GM03348 (cell line): ENCODE measurements at places on chromosomes 2 and 18.

DNA sequence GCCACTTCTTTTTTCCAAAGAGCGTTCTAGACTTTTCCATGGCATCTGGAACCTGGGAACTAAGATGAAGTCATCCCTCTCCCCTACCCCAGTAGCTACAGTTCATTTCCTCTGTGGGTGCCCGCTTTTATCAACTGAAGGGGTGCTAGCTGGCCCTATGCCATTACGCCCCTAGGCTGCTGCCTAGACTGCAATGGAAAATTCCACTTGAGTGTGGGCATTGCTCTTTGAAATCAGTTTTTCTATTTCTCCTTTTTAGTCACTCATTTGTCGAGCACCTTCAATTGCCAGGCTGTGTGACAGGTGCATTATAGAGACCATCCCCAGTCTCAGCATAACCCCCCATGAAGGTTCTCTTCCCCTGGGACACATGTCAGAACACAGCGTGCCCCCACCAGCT is 7.3 kb downstream of the TEX51 start:
- no peak for DNase-seq

GRCh38 chr2:238157506-238158017 is 1.2 kb upstream of the ERFE start:
- no peak for DNase-seq

GRCh38 chr2:36702781-36703180 is 6.3 kb downstream of the VIT start:
- DNase-seq: no peak

DNA sequence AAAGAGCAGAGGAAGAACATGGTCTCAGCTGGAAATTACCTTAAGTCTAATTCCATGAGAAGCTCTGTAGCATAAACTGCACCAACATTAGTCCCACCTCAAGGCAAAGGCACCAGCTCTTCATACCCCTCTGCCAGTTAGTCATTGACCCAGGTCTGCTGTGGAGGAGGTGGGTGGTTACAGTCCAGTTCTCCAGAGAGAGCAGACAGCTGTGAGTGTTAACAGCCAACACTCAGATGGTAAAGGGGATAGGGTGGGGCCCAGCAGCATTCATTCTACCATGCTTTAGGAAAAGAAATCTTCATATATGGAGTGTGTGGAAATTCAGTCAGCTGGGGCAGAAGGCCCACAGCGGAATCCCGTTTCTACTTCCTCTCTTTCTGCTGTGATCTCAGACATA is 159.7 kb upstream of the FBXO11 start:
- DNase-seq: no peak

DNA sequence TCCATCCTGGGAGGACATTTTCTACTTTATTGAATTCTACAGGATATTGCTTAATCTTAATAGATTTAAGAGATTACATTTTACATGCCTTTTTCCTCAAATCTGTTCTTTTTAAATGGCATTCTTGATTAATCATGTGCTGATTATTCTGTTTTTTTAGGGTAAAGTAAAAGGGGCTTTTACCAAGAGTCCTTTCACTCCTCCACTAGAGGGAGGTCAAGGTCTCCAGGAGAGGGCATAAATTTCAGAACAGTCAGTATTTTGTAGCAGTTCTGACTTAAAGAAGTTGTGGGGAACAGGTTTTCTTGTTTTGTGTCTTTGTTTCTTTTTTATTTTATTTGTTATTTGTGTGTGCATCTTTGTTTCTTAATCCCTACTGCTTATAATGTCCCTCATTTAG is 25.4 kb downstream of the WDR75 start:
- peak; percentile 33 for DNase-seq

GRCh38 chr2:60699617-60700016 is 56.5 kb upstream of the PAPOLG start:
- no peak for DNase-seq

DNA sequence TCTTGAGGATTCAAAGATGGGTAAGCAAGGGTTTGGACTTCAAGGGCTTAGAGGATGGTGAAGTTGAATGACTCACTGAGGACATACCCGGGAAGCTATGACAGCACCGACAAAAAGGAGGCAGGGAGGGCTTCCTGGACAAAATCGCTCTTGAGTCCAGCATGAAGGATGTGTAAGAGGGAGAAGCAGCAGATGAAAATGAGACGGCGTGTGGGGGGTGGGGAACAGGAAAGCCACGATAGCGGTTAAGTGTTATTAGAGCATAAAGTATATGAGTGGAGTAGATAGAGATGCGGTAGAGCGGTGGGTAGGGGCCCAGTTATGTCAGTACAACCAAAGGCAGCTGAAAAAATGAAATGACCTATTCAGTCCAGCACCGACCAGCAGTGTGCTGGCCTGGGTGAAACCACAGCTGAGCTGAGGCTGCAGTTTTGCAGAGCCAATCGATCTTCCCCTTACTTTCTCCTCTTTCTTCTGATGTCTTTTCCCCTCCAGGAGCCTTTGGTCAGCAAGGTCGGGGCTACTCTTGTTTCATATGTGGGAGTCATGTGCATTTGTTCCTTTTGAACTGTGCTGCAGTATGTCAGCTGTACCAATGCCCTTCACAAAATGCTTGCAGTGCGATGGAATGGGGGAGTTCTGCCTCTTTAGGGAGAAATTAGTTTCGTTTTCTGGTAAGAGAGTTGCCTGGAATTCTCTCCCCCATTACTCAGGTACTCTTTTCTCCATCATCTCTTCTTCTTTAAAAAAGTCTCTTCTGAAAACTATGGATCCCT is 2.0 kb upstream of the THUMPD2 start:
- DNase-seq: no peak

- no peak for DNase-seq
Observed at GRCh38 chr2:51990684-51991083, 958.8 kb upstream of the NRXN1 start.

DNA sequence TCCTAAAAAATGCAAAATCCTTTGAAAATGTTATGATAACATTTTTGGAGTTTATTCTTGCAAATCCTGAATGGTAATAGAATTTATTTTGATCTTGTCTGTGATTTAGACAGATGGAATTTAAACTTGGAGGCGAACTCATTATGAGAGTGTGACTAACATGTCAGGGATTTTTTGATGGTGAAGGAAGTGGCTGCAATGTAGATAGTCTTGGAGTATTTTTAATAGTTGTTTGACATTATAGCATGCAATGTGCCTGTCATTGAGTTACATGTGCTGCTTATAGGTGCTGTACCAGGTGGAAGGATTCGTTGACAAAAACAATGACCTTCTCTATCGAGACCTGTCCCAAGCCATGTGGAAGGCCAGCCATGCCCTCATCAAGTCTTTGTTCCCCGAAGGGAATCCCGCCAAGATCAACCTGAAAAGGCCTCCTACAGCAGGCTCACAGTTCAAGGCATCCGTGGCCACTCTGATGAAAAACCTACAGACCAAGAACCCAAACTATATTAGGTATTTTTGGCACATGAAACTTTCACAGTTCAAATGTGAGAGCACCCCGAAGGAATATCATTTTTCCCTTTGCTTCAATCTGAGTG is 141.8 kb downstream of the MYO1B start:
- peak; percentile 74 for DNase-seq

DNA sequence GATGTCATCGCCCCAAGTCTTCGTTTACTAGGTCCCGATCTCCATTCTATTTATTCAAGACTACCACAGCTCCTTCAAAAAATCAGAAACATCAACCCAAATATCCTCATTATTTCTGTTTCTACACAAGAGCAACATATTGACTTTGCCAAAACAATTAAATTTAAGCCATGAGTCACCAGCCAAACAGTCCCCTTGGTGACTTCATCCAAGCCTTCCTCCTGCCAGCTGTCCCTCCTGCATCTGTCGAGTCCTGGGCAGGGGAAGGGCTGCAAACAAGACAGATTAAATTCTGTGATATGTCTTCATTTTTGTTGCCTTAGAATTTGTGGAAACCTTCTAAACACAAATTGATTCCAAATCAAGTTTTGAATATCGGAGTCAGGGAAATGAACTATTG is 110.3 kb downstream of the SP3 start:
- DNase-seq: peak; percentile 61

- peak; percentile 68 for DNase-seq
Observed at GRCh38 chr2:239025096-239025801, 177.4 kb downstream of the TWIST2 start.

DNA sequence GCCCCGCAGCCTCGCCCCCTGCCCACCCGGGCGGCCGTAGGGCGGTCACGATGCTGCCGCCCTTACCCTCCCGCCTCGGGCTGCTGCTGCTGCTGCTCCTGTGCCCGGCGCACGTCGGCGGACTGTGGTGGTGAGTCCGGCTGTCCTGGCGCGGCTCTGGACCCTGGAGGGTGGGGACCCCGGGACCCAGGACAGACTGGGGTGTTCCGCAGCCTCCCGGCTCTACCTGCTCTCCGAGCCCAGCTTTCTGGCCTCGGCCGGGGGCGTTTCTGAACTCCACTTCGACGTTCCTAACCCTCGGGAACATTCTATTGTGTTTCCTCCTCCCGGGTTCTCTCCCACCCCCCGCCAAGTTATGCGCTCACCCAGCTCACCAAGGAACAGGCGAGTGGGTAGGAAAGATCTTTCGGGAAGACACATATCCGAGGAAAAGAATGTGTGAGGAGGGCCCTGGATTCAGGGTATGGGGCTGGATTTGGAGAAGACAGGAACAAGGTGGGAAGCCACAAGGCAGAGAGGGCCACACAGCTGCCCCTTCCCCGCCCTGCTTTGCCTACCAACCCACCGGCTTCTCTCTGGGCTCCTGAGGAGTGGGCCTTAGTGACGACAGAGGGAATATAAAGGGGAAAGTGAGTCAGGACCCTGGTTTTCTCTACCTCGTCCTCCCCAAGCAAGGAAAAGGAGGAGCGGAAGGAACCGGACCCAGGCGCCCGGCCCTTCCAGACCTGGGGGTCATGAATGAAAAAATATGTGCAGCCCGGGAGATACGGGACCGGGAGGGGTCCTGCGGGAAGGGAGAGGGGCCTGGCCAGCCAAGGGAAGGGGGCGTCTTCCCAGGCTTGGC is 605 bp downstream of the WNT6 start:
- DNase-seq: no peak

- DNase-seq: no peak
Observed at GRCh38 chr2:119575439-119575838, 31.2 kb downstream of the CFAP221 start.
